Tracheal epithelial cell (primary cell): ENCODE measurements at places on chromosomes 13 and 19. TPM values are rescaled to one million over a fixed set of nuclear protein-coding genes. Genes with fewer than 3 reads are reported as not detected.

The ZNF665 gene
- total RNA-seq: 2.6 and 3.4 TPM in 2 replicates

The ABCC4 gene
- total RNA-seq: 4.9 and 16.4 TPM in 2 replicates

The ODAD3 gene
- total RNA-seq: under 0.01 TPM in 1 of 2 replicates, not detected in the other

The KRTDAP gene
- 3.1 TPM in 1 of 2 replicates, not detected in the other for total RNA-seq

The ILF3 gene
- 78.0 and 78.1 TPM in 2 replicates for total RNA-seq

The NLRP5 gene
- total RNA-seq: not detected in 2 replicates

The MIA gene
- total RNA-seq: 0.24 and 0.64 TPM in 2 replicates

The IGFL3 gene
- total RNA-seq: not detected in 2 replicates

The NCAN gene
- not detected in 2 replicates for total RNA-seq
